Muscle of arm (tissue), 14 donors: ENCODE measurements at places on chromosomes 1 and 21. TPM values are rescaled to one million over a fixed set of nuclear protein-coding genes. Genes with fewer than 3 reads are reported as not detected.

Gene TMEM51
- 7.1 TPM for polyA plus RNA-seq

Gene RNPEP
- 27.7 TPM for polyA plus RNA-seq

Gene RCSD1
- polyA plus RNA-seq, result 66.8 TPM

Gene FCRL5
- polyA plus RNA-seq, result 0.09 TPM

Gene CTSE
- not detected for polyA plus RNA-seq

Gene TSPAN2
- polyA plus RNA-seq, result not detected

Gene EPRS1
- polyA plus RNA-seq, result 118 TPM

Gene S100A7
- not detected for polyA plus RNA-seq

Gene FCGR3B
- polyA plus RNA-seq, result 0.93 TPM

Gene ACP6
- polyA plus RNA-seq, result 3.8 TPM

Gene SLC9C2
- polyA plus RNA-seq, result 0.37 TPM

Gene ELAVL4
- not detected for polyA plus RNA-seq

Gene DR1
- polyA plus RNA-seq, result 72.2 TPM

Gene RAB4A
- polyA plus RNA-seq, result 46.1 TPM

Gene S100A1
- polyA plus RNA-seq, result 5.9 TPM

Gene DMRTA2
- polyA plus RNA-seq, result not detected

Gene SPATA46
- polyA plus RNA-seq, result 0.22 TPM

Gene CYP4A11
- 0.64 TPM for polyA plus RNA-seq

DNA sequence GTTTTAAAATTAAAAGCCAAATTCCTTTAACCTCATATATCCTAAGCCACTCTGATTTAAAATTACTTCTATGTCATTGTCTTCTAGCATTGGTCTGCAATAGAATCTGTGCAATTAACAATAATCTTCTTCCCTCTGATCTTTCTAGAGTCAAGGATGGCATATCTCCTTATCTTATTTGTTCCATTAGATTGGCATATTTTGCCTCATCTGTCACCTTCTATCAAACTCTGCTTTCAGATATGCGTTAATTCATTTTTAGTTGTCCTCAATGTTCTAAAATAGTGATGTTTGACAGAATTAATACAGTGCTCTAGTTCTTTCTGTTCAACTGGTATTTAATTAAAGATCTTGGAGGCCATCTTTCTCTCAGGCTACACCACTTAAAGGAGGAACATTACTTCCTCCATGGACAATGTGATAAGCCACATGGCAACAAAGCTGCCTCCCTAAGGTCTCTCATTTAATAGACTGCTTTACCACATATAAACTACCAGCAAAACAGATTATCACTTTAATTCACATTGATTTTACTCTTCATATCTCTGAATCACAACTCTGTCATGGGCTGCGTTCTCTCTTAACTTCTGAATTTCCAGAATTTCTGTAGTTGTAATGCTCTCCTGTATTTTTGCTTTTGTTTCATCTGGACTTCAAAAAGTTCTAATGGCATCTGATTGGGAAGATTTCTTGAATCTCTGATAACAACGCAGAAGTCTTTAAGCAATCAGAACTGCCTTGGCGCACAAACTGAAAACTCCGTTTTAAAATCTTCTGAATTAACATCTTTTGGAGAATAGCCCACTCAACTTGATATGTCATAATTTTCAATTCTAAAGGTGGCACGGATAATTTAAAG, 2.8 kb downstream of the NRIP1 start:
- no peak for DNase-seq

DNA sequence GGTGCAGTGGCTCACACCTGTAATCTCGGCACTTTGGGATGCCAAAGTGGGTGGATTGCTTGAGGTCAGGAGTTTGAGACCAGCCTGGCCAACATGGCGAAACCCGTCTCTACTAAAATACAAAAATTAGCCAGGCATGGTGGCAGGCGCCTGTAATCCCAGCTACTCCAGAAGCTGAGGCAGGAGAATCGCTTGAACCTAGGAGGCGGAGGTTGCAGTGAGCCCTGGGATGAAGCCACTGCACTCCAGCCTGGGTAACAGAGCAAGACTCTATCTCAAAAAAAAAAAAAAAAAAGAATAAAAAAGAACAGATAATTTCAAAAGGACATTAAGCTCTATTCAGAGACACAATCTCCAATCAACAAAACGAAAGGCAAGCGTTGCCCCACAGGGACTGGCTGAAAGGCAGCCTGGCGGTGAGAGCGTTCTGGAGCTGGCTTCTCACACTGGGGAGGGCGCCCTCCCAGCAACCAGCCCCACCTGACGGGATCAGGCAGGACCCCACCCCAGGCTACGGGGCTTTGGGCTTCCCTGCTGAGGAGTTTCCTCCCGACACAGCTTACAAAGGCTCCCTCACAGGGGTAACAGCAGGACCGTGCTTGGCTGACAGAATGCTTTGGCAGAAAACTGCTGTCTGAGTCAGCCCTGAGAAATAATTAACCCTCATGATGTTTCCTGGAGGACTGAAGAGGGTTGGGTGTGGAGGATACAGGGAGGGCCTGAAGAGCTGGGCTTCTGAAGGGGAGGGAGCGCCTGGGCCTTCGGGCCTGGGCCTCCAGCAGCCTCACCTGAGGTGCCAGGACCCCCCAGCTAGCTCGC, 31.1 kb upstream of the SRP9 start:
- DNase-seq, result peak; percentile 83

- DNase-seq, result peak; percentile 92
Measured at GRCh38 chr1:157045250-157046218, at the start of gene ARHGEF11. Gene ARHGEF11, minus strand, starts transcription at chr1:157045742. Its CDS starts 1,412 bp downstream, at chr1:157044330.

GRCh38 chr1:227541796-227542152, 21.6 kb upstream of the ZNF678 start:
- DNase-seq, result no peak

- DNase-seq, result no peak
Measured at GRCh38 chr1:212260557-212261355, 24.5 kb upstream of the PPP2R5A start.

- DNase-seq, result no peak
Measured at GRCh38 chr21:25983745-25984144, 186.8 kb downstream of the APP start.

GRCh38 chr21:27572696-27573095, 605.8 kb upstream of the ADAMTS5 start:
- DNase-seq, result no peak

DNA sequence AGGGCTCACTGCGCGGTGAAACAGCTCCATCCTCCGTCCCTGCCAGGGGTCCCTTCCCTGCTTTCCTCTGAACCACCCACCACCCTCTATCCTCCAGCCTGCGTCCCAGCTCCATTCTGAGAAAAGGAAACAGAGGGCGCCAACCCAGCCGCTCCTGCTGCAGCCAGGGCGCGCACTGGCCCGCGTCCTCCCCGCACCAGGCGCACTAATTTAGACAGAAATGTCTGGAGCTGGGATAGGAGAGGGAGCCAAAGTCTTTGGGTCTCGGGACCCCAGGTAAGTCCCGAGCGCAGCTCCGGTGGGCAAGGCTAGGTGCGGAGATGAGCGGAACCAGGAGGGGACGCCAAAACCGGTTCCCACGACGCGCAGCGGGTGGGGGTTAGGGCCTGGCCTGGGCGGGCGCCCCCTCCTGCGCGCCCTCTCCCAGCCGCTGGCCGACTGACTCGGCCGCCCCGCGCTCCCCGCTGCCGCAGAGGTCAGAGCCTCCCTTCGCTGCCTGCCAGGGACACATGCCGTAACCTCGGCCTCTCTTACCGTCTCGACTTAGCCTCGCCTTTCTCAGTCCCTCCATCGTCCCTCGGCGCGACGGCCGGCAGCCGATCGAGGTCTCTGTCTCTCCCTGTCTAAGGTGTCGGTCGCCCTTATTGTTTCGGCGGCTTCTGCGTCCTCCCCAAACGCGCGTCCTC, 2.0 kb downstream of the CAMK2N1 start:
- no peak for DNase-seq

DNA sequence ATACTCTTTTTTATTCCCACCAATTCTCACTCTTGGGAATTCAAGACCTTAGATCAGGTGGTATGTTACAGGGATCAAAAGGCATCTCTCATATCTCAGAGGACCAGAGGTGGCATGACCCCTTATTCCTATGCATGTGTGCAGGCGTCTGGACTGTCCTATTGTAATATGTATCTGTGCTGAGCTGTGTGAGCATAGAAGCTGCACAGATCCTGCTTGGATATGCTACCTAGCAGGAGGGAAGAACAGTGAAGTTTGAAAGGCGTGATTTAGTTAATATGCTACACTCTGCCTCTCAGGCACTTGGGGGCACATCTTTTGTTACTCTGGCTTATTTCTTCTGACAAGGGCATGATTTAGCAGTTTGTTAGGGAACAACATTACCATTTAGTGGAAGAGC, 86.7 kb upstream of the ZRANB2 start:
- DNase-seq, result no peak

GRCh38 chr21:29667651-29668050, 272.1 kb downstream of the GRIK1 start:
- no peak for DNase-seq

- peak; percentile 46 for DNase-seq
Measured at GRCh38 chr1:81670286-81670685, 130.4 kb upstream of the ADGRL2 start.

- no peak for DNase-seq
Measured at GRCh38 chr1:15158506-15159165, 5.1 kb downstream of the TMEM51 start.

DNA sequence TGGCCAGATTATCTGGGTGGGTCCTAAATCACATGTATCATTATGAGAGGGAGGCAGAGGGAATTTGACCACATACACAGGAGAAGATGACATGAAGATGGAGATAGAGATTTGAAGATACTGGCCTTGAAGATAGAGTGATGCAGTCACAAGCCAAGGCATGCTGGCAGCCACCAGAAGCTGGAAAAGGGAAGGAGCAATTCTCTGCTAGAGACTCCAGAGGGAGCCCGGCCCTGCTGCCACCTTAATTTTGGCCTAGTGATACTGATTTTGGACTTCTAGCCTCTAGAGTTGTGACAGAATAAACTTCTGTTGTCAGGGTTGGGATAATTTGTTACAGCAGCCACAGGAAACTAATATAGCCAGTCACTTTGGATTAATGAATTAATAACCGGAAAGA, 2.2 kb upstream of the PRDM2 start:
- DNase-seq, result no peak

- no peak for DNase-seq
Measured at GRCh38 chr1:23282957-23283356, 61.1 kb downstream of the HNRNPR start.

- no peak for DNase-seq
Measured at GRCh38 chr1:202568826-202569225, 141.4 kb downstream of the SYT2 start.

DNA sequence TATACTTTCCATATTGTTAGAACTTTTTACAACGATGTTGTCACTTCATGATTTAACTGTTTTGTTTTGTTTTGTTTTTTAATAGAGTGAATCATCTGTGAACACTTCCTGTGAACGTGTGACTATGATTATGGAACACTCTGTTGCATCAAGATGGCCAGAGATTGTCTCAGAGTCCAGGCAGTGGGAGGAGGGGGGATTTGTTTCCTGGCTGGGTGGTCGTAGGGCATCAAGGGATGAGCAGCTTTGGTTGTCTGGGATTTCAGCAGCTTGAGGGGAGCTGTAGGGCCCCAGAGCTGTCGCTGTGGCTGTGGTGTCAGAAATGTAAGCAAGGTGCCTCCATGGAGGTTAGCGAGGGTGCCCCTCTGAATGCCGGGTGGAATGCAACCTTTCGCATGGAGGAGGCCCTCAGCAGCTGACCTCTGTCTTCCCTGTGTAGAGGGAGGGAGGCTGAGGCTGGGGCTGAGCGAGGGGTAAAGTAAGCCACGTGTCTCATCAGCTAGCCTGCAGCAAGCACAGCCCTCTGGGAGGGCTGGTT, 21.4 kb downstream of the NEK2 start:
- no peak for DNase-seq

GRCh38 chr1:156497743-156498431, 2.7 kb downstream of the MEF2D start:
- no peak for DNase-seq

DNA sequence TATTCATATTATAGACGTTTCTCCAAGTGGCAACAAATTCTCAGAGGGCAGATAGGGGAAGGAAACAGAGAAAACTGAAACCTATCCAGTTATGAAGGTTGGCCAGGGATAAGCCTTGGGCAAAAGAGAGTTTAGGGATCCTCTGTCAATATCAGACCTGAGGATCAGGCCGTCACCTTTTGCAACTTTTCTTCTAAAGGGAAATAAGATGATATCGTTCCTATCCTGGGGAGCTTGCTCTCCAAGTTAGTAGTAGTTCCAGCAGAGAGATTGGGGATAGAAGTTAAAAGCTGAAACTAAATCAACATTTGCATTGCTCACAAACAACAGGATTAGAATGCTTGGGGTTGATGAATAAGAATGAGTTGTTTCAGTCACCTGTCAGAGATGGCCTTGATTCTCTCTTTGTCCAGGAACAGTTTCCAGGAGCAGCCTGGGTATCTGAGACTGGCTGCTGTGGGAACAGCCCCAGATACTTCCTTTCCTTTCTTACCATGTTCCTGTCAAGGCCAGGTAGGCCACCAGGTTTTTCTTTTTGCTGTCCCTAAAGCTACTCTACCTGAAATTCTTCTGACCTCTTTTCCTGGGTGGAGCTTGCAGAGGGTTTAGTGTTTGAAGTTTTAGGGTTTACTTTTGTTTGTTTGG, 2.5 kb downstream of the RIIAD1 start:
- no peak for DNase-seq

GRCh38 chr1:204882479-204882878, 11.8 kb downstream of the NFASC start:
- DNase-seq, result no peak

- no peak for DNase-seq
Measured at GRCh38 chr1:221778535-221779142, 36.8 kb upstream of the DUSP10 start.

- DNase-seq, result peak; percentile 40
Measured at GRCh38 chr1:157948312-157949073, 45.0 kb upstream of the KIRREL1 start.

GRCh38 chr1:19814681-19815503, at the start of gene RNF186:
Gene RNF186, minus strand, starts transcription at chr1:19815283. Its CDS starts 182 bp downstream, at chr1:19815101.
- no peak for DNase-seq

GRCh38 chr1:53439337-53440207, 19.6 kb upstream of the DMRTB1 start:
- no peak for DNase-seq

DNA sequence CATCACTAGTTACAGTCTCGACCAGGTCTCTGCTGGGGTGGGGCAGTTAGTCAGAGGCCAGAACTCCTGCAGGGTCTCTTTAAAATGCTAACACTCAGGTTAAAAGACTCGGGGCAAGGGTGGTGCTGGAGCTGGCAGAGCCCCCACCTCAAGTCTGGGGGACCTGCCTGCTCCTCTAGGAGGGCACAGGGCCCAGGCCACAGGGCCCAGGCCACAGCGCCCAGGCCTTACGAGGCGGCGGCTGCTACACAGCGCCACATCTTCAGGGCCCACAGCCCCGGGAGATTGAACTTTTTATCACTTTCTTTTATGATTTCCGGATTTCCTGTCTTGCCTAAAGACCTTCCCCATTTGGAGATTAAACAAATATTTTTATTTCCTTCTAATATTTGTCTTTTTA, 10.4 kb downstream of the MPZ start:
- no peak for DNase-seq

- no peak for DNase-seq
Measured at GRCh38 chr1:34984435-34984792, 733 bp downstream of the TMEM35B start.
